NCI-H1048 (cell line): ENCODE measurements at places on chromosomes 3 and 15.

DNA sequence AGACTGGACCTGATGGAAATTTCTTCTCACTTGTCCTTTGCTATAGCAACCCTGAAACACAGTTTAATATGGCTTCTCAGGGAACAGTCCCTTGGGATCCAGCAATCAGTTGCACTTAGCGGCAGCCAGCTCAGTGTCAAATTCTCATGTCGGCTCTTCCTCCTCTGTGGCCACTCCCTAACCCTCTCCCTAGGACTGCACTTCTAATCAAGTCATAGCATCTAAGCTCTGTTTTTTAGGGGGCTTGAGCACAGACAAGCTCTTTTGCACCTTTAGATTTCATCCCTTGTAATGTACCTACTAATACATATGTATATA lies 250.5 kb upstream of the TLE3 start:
- no peak for DNase-seq

DNA sequence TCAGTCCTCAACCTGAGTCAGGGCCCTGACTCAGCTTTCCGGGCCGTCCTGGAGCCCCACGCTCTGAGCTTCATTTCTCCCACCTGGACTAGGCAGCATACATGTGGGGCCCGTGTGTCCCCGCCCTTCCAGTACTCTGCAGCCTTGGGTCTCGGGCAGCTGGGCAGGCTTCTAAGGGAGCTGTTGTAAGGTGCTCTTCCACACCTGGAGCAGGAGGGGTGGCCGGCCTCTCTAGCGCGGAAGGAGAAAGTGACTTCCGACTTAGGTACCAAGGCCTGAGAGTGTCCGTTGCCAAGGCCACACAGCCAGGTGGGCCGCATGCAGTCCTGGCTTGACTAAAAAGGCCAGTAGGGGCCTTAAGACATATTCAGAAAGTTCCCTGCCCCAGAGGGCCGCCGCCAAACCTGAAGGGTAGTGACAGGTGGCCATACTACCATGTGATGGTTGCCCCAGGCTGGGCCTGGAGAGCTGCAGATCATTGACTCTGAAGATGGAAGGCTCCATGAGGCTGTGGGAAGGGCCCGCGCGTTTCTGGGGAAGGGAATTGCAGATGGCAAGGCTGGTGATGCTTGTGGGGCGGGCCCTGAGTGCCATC lies 9.4 kb upstream of the SEMA3B start:
- no peak for DNase-seq

DNA sequence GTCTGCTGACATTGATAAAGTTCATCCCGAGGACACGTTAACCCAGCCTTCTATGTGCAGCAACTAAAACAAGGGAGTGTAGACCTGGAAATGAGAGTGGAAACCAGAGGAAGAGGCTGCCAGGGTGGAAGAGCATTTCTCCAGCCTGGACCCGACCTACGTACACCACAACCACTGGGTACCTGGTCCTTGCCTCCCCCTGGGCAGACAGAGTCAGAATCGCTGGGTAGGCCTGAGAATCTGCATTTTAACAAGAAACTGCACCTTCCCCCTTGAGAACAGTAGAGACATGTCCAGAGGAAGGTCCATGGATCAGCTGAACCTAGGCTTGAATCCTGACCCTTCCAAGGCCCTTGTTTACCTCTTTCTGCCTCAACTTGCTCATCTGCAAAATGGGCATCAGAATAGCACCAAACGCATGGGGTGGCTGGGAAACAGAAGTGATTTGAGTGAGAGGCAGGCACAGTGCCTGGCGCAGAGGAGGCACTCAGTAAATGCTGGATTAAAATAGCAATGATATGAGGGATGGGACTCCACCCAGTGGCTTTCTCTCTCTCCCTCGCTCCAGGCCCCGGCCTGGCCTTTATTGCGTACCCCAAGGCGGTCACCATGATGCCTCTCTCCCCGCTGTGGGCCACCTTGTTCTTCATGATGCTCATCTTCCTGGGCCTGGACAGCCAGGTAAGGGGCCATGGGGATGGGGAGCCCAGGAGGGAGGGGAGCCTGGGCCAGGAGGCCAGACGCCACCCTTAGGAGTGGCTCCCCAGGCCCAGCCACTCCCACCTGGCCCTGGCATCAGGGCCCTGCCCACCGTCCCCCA lies 66.9 kb upstream of the SLC6A1 start:
- DNase-seq: no peak

DNA sequence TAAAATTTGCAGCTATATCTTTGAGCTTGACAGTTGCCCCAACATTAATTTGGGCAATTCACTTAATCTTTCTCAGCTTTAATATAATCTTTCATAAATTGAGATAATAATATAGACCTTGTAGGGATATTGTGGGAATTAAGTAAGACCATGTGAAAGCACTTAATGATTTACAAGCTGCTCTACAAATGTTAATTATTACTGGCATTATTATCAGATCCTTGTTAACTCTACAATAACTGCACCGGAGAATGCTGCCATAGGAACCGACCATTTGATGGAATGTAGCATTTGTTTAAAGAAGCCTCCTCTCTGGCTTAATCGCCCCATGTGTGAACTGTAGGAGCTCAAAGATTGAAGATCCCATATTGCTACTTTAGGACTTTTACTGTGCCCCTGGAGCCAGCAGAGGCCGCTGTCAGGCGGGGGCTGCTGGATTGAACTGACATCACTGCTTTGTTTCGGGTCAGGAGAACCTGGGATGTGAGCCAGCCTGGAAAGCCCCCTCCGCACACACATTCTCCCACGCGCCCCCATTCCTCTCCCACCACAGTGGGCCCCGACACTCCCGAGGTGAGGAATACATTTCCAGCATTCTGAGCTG lies 154.2 kb upstream of the TNIK start:
- no peak for DNase-seq

DNA sequence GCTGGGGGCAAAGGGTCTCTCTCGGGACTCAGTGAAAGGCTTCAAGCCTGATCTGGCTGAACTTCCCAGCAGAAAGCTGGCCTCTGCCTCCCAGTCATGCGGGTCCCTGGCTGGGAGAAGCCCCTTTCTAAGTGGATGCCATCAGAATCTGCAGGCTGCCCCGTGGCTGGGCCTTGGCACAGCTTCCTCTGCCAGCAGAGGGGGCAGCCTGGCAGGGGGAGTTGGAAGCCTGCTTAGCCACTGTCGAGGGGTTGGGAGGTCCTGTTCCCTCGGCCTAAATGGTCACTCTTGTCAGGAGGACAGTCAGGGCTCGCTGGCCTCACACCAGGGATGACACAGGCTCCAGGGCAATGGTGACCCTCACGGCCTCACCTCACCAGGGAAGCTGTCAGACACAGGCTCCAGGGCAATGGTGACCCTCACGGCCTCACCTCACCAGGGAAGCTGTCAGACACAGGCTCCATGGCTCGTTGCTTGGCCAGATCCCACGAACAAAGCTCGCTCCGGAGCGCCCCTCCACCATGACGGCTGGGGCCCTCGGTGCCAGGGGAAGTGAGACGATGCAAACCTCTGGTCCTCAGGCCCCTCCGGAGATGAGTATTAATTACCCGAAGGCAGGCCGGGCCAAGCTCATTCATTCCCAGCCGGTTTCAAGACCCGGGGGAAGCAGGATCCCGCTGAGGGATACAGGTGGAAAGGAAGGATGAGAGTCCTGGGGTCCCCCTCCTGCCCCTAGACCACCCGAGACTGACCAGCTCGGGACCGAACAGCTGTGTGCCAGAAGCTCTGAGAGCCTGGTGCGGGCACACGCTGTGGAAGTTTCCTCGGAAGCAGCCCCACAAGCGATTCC lies 151.0 kb downstream of the CHSY1 start:
- no peak for DNase-seq

DNA sequence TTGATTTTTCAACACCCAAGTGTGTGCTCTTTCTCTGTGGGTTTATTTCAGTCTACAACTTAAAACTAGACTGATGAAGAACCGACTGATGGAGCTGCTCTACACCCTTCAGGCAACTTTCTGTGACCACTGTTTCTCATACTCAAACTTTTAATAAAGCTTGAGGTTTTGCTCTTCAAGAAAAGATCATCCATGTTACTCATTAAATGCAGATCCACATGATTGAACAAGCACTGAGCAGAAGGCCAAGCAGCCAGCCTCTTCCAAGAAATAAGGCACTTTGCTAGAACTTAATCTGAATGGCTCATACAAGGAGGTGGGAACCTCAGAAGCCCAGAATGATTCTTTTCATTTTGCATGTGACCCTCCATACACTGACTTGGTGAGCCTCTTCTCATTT lies 8.7 kb downstream of the SLC27A2 start:
- no peak for DNase-seq

DNA sequence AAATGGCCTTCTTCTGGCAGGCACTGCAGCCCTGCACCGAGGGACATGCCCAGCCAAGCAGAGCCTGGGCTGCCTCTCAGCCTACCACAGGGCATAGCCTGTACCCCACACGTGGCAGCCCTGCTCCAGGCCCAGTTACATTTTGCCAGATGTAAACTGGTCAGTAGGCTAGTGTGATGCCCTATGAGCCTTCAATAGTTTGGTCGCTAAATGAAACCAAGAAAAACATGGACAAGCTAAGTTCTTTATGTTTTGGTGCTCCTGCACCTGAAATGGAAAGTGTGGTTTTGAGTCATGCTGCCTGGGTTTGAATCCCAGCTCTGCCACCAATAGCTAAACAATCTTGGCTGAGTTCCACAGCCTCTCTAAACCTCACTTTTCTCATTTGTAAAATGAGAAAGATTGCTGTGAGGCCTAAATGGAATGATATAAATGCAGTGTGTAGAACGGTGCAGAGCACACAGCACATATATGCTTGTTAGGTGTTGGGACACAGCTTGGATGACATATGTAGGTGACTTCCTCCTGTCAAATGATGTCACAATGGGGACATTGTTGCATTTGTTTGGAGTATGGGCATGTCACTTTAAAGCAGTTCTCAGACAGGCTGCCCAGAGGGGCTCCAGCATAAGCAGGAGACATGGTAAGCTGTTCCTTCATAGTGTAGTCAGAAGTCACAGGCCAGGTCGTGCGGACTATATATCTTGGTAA lies 57.4 kb downstream of the ZBTB38 start:
- no peak for DNase-seq

- no peak for DNase-seq
Measured at GRCh38 chr3:151459358-151459757, 1.5 kb downstream of the IGSF10 start.

- no peak for DNase-seq
Measured at GRCh38 chr15:82999905-83000671, 11.4 kb downstream of the C15orf40 start.

DNA sequence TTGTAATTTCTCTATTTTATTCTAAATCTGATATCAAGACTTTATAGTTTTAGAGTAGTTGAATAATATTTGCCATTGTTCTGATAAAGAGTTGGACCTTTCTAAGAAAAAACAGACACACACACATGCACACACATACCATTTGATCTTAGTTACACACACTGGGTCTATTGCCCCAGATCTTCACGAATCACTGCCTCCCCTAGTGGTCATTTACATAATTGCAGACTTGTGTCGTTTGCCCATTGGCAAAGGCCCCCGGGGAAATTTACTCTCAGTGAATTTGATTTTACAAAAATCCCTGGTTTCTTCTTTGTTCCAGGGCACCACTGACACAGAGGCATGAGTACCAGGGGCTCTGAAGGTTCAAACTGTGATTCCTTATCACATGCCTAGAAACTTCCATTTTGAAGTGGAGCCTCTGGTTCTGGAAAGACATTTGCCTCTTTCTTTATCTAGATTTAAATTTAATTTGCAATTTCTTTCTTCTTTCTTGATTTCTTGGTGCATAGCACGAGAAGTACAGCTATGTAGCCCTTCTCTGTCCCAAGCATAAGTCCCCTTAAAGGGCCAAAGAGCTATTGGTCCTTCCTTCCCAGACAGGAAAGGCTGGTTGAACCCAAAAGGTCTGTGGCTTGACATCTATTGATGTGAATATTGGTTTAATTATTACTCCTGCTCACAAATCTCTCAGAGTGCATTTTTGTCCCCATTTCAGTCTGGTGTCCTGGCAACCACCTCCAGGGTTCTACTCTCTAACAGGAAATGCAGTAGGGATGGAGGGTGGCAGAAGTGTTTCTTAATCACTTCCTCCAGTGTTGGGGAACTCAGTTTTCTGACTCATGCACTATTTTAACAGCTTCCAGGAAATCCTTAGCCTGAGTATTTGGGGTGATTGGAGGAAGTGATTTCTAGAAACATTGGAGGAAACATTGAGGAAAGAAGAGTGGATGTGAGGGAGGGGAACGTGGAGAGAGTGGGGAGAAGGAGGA lies 32.4 kb upstream of the SLC6A11 start:
- DNase-seq: no peak

GRCh38 chr3:55442861-55443260 lies 44.2 kb downstream of the WNT5A start:
- no peak for DNase-seq

DNA sequence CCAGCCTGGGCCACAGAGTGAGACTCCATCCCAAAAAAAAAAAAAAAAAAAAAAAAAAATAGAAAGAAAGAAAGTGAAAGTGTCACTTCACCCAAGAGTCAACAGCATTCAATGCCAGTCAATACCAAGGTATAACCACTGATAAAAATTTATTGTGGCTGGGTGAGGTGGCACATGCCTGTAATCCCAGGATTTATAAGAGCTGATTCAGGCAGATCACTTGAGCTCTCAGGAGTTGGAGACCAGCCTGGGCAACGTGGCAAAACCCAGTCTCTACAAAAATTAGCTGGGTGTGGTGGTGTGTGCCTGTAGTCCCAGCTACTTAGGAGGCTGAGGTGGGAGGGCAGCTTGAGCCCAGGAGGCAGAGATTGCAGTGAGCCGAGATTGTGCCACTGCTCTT lies 46.5 kb upstream of the PIK3CB start:
- DNase-seq: no peak

DNA sequence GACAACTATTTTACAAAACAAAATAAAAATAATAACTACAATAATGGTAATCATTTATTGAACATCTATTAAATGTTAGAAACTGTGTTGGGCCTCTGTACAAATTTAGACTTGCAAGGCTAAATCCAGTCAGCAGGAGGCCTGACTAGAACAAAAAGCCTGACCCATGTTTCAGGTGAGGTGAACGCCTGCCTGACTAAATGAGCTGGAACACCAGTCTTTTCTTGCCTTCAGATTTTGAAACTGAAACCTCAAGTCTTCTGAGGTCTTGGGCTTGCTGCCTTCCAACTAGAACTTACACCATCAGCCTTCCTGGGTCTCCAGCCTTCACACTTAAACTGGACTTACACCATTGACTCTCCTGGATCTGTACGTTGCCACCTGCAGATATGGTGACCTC lies 706.9 kb downstream of the TBL1XR1 start:
- DNase-seq: no peak

DNA sequence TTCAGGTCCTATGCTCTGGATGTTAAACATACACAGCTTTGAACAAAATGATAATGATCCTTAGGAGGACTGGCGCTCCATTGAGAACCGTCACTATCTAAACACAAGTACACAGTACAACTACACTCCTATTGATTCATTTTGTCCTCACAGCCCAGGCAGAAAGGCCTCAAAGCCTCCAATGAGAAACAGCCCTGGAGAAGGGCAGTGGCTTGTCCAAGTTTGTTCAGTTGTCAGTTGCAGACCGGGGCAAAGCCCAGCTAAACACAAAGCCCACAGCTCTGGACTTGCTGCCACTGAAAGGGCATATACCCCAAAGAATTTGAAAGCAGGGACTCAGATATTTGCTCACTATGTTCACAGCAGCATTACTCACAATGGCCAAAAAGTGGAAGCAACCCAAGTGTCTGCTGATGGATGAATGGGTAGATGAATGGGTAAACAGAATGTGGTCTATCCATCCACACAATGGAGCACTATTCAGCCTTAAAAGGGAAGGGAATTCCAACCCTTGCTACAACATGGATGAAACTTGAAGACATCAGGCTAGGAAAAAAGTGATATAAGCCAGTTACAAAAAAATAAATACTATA lies 34.7 kb downstream of the NUP210 start:
- no peak for DNase-seq
